ENCODE measurements at places on chromosomes 5 and 9. TPM values are rescaled to one million over a fixed set of nuclear protein-coding genes. Genes with fewer than 3 reads are reported as not detected.

GRCh38 chr5:120923026-120923425, 458.9 kb downstream of the PRR16 start:
- no peak for DNase-seq

DNA sequence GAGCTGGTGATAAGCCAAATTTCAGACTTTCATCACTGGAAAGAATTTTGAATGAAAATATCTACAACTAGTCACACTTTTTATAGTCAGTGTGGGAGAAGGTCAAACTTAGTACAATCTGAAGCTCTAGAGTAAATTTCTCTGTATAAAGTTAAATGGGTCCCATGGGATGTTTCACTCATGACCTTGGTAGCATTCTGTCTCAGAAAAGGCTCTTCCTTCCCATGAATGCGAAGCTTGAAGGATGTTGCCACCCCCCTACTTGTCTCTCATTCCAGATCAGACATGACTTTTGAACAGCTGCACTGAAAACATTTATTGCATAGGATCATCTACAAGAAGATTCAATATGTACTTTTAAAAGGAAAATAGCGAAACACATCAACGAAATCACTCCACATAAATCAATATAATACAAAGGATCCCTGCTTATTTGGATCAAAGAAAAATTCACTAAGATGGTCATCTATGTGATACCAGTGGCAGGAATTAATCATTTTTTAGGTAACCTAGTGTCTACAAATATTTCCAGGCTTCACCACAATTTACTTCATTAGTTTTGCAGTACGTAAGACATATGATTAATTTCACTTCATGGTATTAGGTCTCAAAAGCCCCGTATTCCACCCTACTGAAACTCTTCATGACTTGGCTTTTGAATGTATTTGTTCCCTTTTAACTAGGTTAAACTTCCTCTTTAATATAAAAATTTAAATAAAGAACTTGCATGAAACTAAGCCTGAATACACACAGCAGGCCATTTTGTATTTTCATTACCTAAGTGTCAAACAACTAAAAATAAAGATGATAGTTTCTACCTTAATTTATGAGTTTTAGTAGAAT, 4.4 kb downstream of the ST8SIA4 start:
- no peak for DNase-seq

DNA sequence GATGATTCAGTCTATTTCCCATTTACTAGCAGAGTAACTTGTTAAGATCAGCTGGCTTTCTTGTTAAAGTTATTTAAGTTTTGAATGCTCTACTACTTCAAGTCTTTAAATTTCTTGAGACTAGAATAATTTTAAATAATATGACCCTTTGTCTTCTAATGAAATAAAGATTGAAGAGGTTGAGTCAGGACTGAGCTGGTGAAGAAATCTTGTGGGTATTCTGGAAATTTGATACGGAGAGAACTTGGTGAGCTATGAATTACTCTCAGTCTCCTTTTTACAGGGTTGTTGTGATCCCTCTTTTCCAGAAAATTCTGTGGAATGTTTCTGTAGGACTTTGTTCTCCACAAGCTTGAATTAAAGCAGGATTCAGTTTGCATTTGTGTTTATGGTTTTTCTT, 29.3 kb downstream of the RNF20 start:
- DNase-seq, result no peak

DNA sequence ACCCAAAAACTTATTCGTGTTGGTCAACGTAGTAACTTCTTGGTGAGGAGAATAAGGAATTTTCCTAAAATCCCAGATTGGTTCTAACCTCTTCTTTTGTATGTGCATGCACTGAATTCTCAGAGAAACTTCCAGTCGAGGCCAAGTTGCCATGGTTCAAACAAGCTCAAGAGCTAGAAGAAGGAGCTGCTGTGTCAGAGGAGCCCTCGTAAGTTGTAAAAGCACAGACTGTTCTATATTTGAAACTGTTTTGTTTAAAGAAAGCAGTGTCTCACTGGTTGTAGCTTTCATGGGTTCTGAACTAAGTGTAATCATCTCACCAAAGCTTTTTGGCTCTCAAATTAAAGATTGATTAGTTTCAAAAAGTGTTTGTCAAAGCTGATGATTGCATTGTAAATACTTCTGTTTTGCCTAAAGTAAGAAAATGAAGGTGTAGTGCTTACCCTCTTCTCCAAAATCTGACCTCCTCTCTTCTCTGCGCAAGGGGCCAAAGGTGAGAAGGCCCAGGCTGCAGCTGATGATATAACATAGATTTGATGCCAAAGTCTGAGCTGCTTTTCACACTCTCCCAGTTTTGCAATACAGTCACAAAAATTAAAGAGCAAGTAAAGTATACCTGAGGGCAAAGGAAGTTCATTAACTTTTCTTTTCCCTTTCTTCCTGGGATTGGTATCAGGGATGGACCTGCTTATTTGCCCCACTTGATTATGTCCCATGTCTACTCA, 210.8 kb downstream of the ADAMTSL1 start:
- DNase-seq, result no peak

DNA sequence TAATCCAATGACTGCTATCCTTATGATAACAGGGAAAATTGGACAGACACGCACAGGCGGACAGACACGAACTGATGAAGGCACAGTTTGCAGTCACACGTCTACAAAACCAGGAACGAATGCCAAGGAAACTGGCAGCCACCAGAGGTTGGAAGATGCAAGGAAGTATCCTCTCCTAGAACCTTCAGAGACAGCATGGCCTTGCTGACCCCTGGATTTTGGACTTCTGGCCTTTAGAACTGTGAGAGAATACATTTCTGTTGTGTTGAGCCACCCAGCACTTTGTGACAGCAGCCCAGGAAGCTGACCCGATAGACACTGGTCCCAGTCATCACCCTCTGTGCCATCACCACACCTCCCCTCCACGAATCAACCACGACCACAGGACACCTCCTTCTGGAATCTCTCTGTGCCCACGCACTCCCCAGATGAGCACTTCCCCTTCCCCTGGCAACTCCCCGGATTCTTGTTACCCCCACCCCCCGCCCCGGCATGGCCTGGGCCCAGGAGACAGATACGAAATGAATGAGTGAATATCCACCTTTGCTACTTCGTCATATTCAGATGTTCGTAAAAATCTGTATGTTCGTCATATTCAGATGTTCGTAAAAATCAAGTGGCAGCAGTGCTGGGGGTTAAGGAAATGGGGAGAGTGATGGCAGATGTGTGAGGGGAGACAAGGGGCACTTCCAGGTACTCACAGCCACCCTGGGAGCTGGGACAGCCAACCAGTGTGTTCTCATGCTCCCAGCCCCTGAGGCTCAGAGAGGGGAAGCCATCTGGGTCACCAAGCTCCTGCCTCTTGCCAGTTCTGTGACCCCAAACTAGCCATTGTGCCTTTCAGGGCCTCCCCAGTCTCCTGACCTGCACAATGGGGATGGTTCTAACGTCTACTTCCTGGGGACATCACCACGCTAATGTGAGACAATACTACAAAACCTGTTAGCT, 18.5 kb downstream of the GBGT1 start:
- no peak for DNase-seq

GRCh38 chr5:103117471-103117991, 2.4 kb downstream of the GIN1 start:
- DNase-seq, result no peak

- no peak for DNase-seq
Measured at GRCh38 chr9:71004196-71004595, 117.2 kb downstream of the TRPM3 start.

DNA sequence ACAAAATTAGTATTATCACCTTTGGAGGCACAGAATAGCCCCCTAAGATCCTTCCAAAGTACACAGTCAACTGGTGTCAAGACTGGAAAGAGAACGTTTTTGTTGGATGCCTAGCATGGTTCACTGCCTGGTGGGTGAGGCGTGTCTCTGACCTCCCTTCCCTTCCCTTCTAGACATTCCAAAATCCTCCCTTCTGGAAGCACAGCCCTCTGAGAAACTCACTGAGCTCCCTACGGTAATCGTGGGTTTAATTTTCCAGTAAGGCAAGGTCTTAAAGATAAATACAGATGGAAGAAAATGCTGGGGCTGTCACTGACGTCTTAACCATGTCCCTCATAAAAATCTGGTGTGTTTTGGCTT, 138.8 kb downstream of the LIFR start:
- no peak for DNase-seq

DNA sequence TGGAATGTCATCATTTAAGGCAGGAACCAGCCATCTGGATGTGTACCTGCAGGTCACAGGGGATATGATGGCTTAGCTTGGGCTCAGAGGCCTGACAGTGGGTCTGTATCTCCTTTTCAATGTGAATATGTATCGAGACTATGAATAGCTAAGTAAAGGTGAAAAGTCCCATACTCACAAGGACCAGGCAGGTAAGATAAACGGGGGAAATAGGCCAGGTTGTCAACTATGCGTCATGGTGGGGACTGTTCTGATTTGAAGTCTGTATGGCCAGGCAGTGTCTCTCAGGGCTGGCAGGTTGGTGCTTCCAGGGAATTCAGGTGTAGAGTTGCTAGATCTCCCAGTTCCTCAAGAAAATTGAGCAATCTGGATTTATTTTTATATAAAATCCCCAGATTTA, 987.9 kb upstream of the WWC1 start:
- DNase-seq, result no peak

GRCh38 chr9:90846770-90847419, 45.3 kb downstream of the SYK start:
- DNase-seq, result no peak

DNA sequence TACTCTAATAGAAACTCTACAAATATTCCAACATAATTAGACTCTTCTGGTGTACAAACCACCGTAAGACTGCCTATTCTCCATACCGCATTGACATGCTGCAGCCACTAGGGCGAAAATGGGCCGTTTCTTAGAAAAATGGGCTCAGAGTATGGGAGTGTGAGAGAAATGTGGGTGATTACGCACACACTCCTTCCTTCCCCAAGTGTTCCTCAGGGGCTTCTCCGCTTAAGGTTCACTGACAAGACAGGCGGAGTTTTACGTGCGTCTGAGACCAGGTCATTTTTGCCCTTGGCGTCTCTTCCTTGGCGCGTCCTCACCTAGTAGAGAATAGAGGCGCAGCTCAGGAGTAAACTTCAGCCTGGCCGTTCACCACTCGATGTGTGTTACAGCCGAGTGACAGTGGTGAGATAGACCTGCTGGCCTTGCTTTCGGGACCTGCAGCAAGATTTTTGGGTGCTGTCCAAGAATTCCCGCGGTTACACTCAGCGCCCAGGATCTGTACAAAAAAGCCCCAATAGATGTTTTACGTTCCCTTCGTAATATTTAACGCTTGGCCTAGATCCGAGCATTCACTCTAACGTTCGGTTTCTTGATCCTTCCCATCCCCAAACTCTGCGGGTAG, 1.8 kb upstream of the NTRK2 start:
- no peak for DNase-seq

- peak; percentile 47 for DNase-seq
Measured at GRCh38 chr9:15211160-15211814, 95.7 kb downstream of the TTC39B start.

DNA sequence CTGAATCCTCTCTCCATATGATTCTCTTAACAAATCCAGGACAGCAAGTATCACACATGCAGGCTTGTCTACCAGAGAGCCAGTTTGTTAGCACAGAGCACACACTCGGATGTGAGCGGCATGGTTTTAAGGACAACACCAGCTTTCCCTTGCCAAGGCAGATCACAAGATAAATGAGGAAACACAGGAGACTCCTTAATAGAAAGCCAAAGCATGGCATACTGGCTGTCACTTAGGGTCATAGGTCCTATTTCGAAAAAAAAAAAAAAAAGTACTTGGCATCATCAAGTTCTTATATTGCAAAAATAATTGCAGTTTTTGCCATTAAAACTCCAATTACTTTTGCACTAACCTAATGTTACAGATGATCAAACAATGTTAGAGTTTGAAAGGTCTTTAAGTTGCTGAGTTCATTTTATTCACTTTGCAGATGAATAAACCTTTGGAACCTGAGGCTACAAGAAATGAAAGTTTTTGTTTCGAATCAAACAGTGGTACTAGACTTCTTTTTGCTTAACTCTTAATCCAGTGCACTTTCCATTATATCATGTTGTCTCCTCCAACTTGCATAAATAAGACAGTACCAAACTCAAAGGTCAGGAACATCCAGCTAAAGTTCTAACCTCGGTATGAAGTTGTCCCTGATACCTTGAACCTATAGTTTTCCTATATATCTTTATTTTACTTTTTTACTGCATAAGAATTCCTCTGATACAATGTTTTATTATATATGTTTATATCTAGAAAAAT, 138.5 kb downstream of the MPDZ start:
- no peak for DNase-seq

GRCh38 chr9:117156771-117157535, 257.9 kb downstream of the ASTN2 start:
- DNase-seq, result no peak

Gene FOXD4L4
- 0.10 TPM for total RNA-seq

Gene CDH12
- not detected for total RNA-seq

Gene PCDHA1
- total RNA-seq, result not detected

Gene BTNL8
- not detected for total RNA-seq

Gene ITGA1
- total RNA-seq, result 2.2 TPM
